GM23338 (cell line): ENCODE measurements at places on chromosomes 11 and 22.

GRCh38 chr22:42171417-42171816 is 40.8 kb upstream of the CYP2D6 start:
- no peak for DNase-seq

DNA sequence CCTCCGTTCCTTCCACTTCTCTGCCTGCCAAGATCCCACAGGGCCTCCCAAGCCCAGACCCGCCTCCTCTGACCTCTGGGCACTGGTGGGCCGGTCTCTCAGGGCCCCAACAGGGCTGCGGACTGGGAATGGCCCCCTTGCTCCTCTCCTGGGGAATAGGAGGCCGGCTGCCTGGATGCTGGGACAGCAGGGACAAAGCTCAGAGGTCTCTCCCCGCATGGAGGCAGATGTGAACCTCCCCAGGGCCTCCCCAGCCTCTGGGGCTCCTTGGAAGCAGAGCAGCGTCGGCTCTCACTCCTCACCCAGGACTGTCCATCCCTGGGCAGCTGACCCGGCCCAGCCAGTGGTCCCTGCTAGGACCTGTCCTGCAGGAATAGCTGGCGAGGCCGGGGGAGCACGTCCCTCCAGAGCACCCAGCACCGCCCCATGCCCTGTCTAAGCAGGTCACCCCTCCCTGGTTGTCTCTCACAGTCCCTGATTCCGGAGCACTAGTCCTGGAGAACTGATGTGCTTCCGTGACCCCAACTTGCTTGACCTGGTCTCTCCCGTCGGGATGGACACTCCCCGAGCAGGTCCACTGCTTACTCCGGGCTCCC is 85.8 kb downstream of the RTL6 start:
- DNase-seq, result no peak

- DNase-seq, result no peak
Measured at GRCh38 chr11:6232899-6233298, 1.5 kb downstream of the FHIP1B start.

DNA sequence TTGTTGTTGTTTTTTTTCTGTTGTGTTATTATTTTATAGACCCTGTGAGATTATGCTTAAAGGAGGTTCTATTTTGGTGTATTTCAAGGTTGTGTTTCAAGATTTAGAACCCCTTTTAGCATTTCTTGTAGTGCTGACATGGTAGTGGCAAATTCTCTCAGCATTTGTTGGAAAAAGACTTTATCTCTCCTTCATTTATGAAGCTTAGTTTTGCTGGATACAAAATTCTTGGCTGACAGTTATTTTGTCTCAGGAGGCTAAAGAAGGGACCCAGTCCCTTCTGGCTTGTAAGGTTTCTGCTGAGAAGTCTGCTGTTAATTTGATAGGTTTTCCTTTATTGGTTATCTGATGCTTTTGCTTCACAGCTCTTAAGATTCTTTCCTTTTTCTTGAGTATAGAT is 40.7 kb upstream of the ARHGAP20 start:
- no peak for DNase-seq

DNA sequence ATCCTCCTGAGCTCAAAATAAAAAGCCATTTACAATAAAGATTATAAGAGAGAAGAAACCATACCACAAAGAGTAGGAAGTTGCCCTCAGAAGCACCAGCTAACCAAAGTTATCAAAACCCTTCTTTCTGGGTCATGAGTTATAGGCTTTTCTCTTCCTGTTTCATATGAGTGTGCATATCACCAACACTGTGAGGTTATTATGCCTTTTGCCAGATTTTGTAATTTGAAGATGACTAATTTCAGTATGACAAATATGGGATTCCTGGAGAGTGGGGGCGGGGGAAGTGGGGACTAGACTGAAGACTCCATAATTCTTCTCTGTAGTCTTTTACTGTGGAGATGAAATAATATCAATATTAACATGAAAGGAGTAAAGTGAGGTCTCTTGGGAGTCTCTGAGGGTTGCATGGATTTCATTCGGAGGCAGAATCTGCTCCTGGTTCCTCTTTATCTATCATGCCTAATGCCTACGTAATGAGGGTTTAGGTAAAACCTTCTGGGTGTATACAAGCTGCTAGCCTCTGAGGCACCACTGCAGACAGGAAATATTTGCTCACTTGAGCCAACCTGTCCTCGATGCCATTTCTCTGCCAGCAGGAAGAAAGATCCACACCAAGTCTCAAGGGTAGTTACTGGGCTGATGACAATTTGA is 2.1 kb downstream of the LPXN start:
- no peak for DNase-seq

DNA sequence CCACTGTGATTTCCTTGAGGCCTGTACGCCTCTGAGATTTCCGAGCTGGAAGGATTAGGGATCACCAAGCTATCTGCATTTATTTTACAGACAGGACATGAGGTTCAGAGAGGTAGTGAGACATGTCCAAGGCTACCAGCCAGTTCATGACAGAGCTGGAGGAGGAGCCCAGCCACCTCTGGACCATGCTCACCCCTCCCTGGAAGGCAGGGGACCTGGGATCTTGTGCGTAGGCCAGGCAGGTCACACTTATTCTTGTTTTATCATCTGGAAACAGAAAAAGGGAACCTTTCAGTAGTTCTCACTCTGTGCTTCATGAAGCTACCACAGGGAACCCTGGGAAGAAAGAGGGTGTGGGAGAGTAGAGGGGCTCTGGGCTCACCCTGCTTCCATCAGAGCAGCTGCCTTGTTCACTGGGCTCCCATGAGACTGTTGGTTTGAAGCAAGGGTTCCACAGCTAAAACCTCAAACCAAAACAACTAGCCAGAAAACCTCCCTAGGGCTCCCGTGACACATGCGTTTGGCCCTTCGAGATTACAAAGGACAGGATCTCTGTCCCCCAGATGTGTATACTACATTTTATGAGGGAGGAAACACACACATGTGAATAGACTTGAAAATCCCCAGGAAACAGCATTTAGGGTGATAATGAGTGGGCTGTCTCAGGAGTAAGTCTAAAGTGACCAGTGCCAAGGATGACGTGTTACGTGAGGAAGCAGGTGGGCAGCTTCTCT is 106.4 kb downstream of the DSCAML1 start:
- no peak for DNase-seq

DNA sequence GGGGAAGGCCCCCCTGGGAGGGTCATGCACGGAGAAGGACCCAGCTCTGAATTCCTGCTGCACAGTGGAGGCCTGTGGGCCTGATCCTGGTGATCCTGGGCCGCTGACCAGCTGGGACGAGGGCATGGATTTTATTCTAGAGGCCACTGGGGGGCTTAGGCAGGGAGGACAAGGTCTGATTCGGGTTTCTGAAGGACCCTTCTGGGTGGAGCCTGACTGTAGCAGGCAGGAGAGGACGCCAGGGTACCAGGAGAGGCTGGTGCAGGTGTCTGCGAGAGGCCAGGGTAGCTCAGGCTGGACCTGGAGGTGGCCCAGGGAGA is 31.3 kb downstream of the MPPED1 start:
- no peak for DNase-seq

DNA sequence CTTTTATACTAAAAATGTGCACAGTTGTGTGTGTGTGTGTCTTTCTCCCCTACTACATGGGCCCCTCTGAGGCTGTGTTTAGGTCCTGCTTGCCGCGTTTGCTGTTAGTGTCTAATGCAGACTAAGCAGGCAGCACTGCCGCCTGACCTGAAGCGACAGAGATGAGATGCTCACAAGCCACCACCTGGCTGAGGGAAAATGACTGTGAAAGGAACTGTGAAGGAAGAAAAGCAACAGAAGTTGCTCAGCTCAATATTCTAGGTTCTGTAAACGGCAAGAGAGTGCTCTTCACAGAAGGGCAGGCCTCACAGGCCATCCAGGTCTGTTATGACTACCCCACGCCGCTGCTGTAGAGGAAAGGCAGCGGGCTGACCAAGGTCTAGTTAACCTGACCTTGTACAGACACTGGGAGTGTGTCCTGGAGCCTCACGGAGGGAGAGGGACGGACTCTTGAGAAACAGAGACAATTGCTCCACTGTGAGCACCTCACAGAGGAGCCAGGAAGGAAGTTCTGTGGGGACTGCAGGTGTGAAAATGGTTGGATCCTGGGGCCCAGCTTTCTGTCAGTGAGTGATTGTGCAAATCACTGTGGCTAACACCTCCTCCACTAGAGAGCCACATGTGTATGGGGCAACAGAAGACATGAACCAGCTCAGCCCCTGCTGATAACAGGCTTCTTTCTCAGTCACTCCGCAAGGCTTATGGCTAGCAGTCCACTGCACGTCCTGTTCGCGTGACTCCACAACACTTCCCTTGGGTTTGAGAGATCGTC is 31.3 kb upstream of the YPEL1 start:
- DNase-seq, result no peak

DNA sequence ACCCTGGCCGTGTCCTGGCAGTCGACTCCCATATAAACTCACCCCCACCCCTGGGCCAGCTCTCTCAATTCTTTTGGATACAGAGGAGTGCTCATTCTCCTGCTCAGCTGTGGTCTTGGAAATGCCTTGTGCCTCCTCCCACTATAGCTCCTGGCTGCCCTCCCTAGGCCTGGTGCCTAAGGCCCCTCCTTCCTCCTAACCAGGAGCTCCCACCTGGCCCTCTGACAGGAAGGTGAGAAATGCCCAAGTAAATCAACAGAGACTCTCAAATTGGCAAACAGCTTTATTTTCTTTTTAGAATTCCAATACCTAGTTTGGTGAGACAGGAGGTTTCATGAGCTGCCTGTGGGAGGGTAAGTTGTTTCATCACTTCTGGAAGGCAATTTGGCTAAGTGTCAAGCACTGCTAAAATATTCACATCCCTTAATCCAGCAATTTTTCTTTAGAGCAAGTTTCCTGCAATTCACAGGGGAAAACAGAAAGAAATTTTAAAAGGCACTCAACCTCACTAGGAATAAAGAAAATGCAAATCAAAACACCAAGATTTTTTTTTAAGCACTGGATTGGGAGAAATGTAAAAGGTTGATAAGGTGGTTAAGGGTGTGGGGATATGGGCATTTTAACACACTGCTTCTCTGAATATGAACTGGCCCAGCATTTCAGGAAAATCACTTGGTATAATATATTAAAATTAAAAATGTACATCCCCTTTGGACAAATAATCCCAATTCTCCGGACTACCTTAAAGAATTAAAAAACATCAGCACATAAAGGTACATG is 209.7 kb upstream of the ARHGAP20 start:
- peak; percentile 32 for DNase-seq

DNA sequence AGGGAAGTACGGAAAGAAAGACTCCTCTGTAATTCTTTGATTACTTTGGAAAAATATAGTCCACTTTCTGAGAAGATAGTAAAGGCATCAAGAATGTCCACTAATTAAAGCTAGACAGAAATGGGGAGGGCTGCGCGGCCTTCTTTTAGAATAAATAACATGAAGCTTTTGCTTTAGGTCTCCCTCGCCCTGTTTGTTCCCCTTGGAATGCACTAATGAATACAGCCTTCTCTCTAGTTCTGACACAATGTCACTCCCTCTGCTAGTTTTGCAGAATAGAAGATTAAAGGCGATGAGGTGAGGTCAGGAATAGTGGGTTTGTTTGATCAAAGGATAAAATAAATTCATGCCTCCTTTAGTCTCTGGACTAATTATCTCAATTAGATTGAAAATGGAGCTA is 543.9 kb downstream of the OPCML start:
- DNase-seq, result no peak

DNA sequence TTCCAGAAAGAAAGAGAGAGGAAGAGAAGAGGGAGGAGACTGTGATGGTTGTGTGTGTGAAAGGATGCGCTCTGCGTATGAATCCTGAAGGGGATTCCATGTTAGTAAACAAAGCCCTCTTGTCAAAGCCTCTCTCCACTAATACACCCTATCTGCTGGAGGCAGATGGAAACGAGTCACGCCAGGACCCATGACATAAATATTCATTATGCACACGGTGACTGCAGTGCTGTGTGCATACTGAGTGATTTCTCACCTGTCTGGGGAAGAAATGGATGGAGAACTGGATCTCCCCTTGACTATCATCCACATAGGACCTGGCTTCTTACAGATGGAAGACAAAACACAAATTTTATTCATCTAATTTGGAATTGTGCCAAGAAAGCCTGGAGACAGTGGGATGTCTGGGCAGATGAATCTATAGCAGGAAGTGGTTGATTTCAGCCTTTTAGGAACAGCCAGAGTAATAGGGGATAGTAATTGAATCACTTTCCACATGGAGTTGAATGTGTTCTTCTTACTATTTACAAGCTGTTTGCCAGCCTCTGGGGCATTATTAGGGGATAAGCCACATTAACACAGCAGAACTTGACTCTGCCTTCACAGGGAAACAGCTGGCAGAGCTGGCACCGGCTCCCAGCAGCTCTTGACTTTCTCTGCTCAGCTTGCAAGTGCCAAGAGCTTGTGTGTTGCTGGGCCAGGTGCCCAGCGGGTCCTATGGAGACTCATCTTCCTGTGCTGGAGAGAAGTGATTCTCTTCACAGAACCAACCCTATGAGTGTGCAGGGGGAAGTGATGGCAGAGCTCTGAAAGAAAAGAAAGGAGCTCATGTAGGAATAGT is 9.0 kb downstream of the MTNR1B start:
- DNase-seq, result no peak

DNA sequence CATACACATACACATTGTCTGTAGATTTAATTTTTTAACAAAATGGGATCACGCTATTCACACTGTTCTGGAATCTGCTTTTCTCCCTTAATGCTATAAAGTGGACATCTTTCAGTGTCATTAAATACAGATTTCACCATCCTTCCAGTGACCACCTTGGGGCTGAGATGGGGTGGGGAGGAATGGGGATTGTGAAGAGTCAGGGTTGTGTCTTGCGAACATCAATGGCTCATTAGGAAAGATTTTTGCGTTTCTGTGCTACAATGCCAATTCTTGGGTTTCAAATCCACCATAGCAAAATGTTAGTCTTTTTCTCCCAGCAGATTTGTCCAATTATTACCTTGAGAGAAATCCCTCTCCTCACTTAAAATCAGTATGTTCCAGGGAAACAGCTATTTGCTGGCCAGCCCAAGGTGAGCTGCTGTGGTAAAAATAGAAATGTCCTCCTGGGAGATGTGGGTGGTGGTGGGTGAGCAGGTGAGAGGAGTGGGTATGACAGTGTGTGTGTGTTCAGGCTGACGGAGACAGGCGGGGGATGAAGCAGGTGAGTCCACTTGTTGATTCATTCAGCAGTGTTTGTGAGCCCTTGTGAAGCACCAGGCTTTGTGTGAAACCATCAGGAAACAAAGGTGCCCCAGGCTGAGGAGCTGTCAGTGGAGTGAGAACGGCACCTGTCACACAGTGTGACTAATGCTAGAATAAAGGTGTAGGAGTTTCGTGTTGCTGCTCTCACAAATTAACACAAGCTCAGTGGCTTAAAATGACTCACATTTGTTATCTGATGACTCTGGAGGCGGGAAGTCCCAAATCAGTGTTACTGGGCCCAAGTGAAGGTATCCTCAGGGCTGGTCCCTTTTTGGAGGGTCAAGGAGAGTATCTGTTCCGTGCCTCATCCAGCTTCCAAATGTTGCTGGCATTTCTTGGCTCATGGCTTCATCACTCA is 1.7 kb upstream of the CBX6 start:
- DNase-seq, result no peak

DNA sequence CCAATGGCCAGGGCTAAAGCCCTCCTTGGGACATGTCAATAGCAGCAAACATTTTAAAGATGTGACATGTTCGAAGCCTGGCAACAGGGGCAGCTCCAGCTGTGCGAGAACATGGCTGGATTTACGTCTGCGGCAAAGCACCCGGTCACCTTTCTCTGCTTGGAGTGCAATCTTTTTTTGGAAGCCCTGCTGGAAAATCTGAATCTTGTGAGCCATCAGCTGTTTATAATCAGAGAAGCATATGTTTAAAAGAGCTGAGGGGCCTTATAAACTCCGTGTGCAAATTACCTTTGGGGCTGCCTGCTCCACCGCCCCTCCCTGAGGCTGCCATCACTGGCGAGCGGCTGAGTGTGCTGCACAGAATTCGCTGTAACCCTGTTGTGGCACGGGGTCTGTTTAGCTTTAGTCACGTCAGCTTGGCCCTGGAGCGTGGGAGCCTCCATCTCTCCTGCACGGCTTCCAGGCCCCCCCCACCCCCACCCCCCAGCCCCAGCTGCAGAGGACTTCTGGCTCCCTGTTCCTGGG is 9.0 kb upstream of the KCNQ1OT1 start:
- DNase-seq, result no peak
